ENCODE measurements at places on chromosomes 7 and 10.

GRCh38 chr7:143892527-143893300 is 9.3 kb downstream of the TCAF1 start:
- DNase-seq: no peak

DNA sequence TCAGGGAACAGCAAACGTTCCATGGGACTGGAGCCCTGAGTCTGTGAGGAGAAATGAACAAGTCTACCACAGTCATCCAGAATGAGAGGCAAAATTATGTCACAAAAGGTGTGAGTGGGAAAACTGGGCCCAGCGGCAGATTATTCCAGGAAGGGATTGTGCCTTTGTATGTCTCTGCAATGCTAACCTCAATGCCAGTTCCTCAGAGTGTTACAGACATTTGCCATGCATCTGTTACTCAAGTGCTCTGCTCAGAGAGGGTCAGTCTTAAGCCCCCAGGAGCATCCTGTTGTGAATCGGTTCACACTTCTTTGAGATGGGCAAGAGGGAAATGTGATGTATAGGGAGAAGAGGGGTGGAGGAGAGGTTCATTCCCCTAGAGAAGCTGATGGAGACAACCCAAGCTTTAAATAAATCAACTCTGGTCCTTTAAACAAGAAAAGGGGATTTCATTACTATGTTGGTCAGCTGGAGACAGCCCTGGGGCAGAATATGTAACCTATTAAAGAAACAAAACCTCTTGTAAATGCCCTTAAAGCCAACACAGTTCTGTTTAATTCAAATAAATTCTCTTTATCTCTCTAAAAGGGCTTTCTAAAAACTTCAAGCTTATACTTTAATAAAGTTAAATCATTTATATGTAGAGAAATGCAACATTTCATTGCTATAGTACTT is 85.9 kb upstream of the GRB10 start:
- no peak for DNase-seq

DNA sequence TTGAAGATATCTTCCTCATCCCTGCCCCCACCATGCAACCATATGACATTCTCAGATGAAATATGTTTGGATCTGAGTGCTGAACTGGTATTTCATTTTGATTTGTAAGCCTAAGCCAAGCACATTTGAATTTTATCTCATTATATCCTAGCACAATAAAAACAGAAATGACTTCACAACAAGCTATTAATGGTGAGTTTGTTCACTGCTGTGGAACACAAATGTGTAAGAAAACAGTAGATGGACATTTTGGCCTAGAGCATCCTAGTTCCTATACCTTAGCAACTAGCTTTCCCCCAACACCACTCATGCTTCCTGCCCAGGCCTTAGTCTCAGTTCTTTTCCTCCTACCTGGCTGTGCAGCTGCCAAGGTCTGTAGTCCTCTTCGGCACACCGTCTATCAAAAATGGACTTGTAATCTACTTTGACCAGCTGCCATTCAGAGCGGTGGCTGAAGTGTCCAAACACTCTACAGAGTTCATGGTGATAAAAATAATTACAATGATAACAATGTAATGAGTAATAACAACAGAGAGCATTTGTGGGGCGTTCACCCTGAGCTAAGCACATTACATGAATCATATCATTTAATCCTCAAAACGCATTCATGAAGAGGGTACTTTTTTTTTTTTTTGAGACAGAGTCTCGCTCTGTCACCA is 491.9 kb downstream of the SORCS1 start:
- no peak for DNase-seq

GRCh38 chr10:74024600-74024999 is 26.7 kb downstream of the VCL start:
- DNase-seq: no peak

DNA sequence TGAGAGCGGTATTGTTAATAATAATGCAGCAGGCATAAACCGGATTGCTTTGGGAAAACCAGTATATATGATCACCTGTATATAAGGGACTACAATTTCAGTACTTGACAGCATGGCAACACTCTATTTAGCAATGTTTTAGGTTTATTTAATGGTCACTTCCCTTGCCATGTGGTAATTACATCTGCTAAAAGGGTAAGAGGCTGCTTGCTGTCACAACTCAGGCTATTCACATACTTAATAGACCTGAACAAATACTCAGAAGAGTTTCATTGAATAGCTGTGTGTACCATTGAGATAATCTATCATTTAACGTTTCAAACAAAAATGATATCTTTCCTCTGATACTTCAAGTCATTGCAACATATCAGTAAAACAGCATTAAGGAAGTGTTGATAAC is 90.1 kb downstream of the PCDH15 start:
- no peak for DNase-seq

DNA sequence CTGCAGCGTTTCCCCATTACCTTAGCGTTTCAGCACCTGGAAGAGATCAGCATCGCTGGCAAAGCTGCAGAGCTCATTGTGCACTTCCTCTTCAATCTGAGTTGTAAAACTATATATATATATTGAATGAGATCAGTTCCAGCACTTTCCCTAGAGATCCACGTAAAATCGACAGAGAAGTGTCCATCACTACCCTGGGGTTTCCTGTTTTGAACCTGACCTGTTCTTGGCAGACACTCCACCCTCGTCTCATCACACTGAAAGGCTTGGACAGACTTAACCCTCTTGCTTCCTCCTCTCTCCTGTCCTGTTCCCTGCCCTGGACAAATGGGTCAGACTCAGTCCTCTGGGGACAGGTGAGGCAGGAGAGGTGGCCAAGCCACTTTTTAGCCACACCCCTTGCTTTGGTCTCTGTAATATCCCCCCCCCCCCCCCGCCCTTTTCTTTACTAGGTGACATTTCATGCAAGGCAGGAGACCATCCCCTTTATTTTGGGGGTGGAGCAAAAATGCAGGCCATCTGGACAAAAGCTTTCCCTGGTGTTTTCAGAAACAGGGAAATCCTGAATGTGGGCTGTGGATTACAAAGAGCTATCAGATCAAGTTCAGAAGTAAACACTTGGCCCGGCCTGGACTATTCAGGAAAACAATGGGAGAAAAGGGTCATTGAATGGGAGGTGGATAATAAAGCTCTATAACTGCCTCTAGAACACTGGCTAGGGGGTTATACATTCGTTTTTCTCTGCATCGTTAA is 83.7 kb upstream of the KDM7A start:
- DNase-seq: no peak

GRCh38 chr10:8312079-8312478 is 257.6 kb downstream of the GATA3 start:
- DNase-seq: no peak
